ENCODE measurements at places on chromosomes 2 and 18.

GRCh38 chr2:44549856-44550255 lies 188.1 kb downstream of the CAMKMT start:
- no peak for DNase-seq

DNA sequence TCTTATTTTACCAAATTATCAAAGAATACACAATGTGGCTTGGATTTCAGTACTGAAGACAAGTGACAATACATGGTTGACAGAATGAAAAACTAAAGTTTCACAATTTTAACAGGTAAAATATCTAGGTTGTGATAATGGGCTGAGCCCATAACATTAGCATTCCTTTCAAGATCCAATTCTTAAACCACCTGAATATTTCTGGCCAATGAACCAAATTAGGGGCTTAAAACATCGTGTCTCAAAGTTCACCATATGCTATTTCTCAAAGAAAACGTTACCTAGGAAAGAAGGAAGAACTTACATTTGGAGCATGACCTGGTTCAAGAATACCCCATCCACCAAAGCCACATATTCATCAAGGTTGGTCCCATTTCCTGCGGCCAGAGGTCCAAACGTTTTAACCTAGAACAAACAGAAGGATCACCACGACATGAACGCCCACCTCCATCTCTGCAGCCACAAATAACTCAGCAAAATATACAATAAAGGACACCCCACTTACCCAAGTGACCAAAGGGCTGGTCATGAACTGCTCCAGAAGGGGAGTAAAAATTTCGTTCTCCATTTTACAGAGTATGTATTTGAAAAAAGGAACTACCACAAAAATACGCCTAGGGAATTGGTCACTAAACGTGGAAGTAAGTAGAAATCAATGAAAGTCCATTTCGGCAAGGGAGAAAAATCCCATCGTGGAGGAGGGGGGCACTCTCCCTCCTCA lies 984 bp downstream of the CCDC88A start:
- DNase-seq, result peak; percentile 58

DNA sequence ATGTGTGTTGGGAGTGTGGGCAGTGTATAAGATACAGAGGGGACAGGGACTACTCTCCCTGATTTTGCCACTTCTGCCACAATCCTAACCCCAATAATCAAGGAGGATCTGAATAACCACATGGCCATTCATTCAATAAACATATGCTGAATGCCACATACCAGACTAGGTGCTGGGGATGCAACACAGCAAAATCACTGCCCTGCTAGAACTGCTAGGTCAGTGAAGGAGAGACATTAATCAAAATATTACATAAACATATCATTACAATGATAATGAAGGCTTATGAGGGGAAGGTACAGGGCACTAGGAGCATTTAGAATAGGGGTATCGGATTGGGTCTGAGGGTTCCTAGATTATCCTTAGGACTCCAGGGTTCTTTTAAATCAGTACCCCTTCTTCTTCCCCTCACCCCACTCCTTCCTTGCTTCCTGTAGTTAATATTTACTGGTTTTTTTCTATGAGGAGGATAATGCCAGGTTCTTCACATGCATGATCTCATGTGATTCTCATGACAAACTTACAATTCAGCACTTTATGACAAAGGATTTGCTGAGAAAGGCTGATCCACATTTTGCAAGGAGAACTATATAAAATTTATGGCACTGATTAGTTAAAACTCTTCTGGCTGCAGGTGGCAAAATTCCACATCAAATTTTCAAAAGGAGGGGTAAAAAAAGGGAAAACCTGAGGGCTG lies 56.4 kb upstream of the PCBP1 start:
- no peak for DNase-seq

GRCh38 chr2:38750011-38750890 lies 910 bp downstream of the SRSF7 start:
- no peak for DNase-seq

DNA sequence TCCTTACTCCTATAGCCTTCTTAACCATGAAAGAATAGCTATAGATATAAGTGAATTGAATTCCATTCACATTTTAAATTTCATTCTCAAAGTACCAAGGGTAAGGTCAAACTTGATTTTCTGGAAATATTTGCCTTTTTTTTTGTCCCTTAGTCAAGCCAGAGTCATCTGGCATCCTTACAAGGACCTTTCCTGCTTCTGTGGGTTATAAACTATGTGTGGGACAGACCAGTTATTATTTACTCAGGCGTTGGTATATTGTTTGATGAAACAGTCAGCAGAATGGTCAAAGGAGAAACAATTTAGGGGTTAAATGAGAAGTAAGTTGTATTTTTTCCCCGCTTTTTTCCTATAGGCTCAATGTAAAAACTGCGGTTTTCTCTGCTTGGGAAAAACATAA lies 1103.2 kb upstream of the ZEB2 start:
- DNase-seq, result no peak

DNA sequence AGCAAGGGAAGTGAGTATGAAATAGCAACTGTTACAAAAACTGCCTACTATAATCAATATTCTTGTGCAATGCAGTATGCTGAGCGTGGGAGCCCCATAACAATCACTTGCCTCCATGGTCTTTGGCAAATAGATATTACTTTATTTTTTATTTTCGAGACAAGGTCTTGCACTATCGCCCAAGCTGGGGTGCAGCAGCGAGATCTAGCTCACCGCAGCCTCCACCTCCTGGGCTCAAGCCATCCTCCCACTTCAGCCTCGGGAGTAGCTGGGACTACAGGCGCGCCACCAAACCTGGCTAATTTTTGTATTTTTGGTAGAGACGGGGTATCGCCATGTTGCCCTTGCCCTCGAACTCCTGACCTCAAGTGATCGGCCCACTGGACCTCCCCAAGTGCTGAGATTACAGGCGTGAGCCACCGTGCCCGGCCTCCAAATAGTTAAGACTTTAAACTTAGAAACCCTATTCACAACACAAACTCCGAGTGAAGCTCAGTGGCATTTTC lies 1.2 kb upstream of the CCNT2 start:
- peak; percentile 36 for DNase-seq

- DNase-seq, result no peak
Measured at GRCh38 chr2:85938456-85938855, 49.7 kb upstream of the ST3GAL5 start.

DNA sequence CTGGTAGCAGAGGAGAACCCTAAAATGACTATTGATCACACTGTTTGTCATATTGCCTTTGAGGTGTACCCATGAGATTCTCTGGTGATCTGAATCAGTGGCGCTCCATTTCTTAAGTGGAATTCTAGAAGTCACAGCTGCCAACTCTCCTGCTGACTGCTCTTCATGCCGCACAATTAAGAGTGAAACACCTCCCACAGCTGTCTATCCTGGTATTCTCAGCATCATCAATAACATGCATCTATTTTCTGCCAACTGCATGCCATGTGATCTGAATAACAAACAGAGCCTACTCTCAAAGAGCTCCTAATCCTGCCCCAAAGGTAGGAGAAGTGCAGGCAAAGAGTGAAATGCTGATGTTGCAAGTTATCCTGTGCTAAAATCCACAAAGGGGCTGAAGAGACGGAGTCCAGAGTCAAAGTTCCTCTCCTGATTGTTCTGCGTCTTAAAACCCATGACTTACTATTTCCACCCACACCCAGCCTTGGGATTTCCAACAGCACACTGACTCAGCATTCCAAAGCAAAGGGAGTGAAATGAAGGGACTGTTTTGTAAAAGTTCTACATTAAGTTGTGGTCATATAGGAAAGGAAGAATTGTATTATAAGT lies 13.7 kb upstream of the DAPL1 start:
- no peak for DNase-seq

DNA sequence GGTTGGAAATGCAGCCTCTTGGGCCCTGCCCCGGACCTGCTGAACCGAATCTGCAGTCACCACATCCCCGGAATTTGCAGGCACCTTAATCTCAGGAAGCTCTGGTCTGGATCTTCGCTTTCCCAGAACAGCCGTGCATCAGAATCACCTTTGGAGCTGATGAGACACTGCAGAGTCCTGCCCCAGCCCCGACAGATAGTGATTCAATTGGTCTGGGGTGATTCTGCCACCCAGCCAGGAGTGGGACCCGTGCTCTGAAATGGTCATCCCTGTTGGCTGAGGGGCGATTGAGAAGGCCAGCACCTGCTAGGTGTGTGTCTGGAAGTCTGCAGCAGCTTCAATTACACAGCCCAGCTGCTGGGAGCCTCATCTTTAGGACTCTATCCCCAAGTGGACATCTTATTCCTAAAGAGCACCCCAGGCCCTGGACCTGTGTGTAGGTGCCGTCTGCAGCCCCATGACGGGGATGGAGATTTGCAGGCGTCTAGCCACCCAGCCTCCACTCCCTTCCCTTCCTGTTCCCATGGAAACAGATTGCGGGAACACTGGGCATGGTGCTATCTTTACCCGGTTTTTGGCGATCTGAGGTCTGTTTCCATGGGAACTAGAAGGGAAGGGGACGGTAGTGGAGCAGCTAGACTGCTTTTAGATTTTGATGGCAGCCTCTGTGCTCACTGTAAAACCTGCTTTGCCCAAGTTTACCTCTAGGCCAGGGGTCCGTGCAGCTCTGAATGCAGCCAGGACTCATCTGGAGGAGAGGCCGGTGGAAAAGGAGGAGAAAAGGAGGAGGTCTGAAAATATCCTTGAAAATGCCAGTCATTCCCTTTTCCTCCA lies 156.1 kb downstream of the LDLRAD4 start:
- no peak for DNase-seq

GRCh38 chr2:42001711-42002201 lies 46.1 kb upstream of the PKDCC start:
- DNase-seq, result no peak

- no peak for DNase-seq
Measured at GRCh38 chr2:110097506-110098220, 18.0 kb downstream of the MALL start.

DNA sequence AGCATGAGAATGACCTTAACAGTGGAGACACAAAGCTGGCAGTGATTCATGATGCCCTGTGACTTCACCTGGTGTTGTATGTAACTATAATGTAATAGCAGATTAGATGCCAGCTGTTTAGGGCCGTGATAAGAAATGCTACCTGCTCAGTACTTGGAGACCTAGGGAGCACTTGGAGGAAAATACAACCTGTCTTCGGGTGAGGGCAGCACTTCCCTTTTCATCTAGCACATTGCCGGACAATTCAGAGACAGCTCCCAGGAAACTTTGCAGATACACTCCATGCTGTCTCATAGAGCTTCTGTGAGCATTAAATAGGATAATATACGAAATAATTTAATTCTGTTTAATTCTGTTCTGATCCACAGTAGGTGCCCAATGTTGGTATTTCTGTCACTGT lies 668.5 kb downstream of the TSN start:
- no peak for DNase-seq

- no peak for DNase-seq
Measured at GRCh38 chr18:65206551-65207260, 544.1 kb upstream of the CDH7 start.

GRCh38 chr18:34153711-34154110 lies 71.0 kb downstream of the NOL4 start:
- DNase-seq, result peak; percentile 47

DNA sequence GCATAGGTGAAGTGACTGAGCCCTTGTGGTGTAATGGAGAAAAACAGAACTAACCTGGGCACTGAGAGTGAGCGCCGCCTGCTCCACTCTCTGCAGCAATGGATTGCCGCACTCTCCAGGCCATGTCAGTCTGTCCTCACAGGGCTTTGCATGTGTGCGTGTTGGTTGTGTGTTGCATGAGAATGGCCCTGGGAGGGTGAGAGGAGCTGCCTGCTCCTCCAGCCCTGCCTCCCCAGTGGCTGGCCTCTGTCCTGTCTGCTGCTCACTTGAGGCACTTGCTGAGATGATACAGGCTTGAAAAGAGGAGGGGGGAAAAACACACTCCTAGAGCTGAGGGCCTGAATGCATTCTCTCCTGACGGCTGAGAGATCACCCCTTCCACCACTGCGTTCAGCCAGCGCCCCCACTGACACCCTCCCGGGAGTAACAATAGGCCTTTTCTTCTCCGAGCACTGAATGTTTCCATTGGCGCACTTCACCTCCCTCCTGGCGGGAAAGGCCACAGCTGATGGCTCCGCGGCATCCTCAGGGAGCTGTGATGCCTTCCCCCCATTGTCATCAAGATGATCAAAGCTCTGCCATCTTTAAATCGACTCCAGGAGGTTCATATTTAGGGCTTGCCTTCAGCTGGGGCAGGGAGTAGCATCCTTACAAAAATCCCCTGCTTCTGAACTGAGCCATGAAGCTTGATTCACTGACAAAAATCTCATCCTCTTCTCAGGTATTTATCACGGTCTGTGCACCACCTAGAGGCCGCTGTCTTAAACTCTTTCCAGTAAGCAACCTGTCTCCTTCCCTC lies 49.9 kb upstream of the DAPL1 start:
- peak; percentile 51 for DNase-seq

DNA sequence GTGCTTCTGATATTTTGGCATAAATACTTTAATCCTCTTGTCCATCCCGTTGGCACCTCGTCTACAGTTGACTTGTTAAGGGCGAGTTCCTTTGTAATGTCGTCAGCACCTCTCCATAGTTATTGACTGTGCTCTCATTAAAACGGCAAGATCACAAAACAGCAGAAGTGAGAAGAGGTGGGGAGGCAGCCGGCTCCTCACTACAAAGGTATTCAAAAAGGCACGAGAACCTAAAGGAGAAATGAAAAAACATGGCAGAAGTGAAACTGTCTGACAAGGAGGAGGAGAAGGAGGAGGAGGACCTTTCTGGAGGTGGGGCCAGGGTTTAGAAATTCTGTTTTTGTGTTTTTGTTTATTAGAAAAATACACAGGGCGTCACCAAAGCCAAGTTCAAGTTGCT lies 235.6 kb downstream of the BCL11A start:
- no peak for DNase-seq

- DNase-seq, result no peak
Measured at GRCh38 chr2:149904352-149905175, 317.0 kb upstream of the MMADHC start.

DNA sequence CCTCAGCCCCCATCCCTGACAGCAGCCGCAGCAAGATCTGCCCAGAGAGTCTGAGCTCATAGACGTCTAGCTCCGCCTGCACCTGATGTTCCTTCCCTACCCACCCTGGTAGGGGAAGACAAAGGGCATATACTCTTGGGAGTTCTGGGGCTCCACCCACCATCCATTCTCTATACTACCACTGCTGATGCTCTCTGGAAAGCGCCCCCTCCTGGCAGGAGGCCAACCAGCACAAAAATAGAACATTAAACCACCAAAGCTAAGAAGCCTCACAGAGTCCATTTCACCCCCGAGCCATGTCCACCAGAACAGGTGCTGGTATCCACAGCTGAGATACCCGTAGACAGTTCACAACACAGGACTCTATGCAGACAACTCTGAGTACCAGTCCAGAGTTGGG lies 662.6 kb upstream of the FAM98A start:
- DNase-seq, result no peak

DNA sequence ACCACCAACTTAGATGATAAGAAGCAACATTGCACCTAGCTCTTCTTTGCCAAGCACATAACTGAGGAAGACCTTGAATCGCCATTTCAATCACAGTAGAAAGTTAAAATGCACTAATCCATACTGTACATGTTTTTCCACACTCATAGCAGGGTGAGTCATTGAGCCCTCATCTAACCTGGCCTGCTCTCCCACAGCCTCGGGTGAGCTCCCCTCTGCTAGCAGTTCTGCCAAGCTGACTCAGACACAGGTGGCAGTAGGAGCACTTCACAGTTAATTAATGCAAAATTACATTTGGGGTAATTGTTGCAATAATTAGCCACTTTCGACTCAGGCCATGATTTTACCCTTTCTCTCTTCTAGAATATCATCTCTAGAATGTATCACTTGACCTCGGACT lies 1632.8 kb upstream of the CELF4 start:
- no peak for DNase-seq

GRCh38 chr18:6327895-6328620 lies 86.7 kb downstream of the L3MBTL4 start:
- DNase-seq, result no peak

Data from NCI-H510A treated with DMSO at 0.1 percent for 48 hours (cell line).